ENCODE measurements at places on chromosomes 4 and X. TPM values are rescaled to one million over a fixed set of nuclear protein-coding genes. Genes with fewer than 3 reads are reported as not detected.

The ZAR1 gene
- not detected for total RNA-seq

DNA sequence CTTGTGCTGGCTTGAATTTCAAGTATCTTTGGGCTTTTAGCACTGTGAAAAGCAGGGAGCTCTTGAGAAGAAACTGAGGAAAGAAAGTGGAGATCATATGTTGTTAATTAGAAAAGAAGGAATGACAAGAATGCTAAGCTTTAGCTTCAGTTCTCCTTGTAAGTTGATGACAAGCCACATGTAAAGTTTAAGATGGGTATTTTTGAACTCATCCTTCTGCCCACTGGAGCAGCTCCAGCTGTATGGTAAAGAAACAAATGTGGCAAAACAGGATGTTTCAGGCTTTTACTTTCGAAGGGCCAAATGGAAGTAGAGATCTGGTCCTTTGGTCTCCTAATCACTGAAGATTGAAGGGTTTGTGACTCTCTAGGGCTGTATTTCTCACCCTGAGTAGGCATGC, 137.8 kb downstream of the GUCY2F start:
- no peak for DNase-seq

DNA sequence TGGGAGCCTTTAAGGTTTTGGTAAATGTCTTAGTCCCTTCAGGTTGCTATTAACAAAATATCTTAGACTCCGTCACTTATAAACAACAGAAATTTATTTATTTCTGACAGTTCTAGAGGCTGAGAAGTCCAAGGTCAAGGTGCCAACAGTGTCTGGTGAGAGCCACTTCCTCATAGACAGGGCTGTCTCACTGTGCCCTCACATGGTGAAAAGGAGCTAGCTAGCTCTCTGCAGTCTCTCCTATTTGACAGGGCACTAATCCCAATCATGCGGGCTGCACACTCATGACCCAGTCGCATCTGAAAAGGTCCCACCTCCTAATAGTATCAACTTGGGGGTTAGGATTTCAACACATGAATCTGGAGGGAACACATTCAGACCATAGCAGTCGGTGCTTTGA, 63.4 kb upstream of the KLF3 start:
- DNase-seq, result no peak

DNA sequence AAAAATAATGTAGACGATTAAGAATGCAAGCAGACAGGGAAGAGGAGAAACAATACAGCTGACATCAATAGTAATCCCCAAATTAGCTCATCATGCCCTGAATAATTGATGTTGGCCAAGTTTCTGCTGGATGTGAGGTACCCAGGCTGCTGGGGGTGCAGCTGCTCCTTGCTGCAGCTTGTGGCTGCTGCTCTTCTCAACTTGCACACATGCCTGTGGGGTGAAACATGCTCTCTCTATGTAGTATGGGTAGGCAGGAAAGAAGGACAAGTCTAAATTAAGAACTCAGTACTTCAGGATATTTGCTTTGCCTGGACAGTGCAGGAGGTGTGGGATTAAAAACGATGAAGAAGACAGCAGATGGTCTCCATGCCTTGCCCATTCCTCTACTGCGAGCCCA, 16.7 kb downstream of the EDA2R start:
- no peak for DNase-seq

All from GM12878 (cell line).